AG09309 (cell line): ENCODE measurements at places on chromosomes 13 and 19.

GRCh38 chr19:15421136-15421695 is 2.4 kb upstream of the AKAP8L start:
- DNase-seq, result no peak

GRCh38 chr13:42753697-42754096 is 27.7 kb upstream of the FAM216B start:
- DNase-seq, result no peak

DNA sequence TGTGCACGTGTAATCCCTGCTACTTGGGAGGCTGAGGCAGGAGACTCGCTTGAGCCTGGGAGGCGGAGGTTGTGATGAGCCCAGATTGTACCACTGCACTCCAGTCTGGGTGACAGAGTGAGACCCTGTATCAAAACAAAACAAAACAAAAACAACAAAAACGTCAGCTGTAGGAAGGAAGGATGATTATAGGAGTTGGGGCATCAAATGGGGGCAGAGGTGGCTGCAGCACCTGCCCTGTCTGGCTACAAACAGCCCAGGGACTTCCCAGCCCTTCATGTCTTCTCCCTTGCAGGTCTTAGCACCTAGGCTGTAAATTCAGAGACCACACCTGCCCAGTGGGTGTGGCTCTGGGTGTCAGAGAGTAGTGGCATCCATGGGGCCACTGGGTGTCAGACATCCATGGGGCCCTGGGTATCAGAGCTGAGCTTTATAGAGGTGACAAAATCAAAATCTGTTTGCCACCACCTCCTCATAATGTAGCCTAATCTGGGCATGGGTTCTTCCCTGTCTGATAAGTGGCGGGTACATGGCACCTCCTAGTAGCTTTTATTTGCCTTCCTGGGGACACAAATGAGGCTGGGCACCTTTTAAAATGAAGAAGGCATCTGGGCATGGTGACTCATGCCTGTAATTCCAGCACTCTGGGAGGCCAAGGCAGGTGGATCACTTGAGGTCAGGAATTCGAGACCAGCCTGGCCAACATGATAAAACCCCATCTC is 4.7 kb upstream of the B3GNT3 start:
- DNase-seq, result no peak

- DNase-seq, result no peak
Observed at GRCh38 chr19:8256276-8257051, 47.3 kb downstream of the CERS4 start.

DNA sequence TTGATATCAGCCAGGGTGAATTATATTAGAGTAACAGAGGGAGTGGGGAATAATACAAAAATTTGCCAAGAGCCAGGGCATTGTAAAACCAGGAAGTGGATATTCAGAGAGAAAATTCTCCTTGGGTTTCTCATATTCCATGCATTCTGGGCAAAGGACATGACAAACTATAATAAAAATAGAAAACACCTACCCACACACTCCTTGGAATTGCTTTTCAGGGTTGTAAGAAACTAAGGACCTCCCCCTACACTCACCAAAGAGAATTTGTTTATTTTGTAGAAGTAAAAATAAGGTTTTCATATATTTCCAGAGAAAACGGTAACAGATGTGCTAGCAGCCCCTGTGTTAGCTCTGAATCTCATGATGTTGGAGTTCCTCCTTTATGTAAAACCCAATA is 649.6 kb downstream of the SLITRK1 start:
- DNase-seq, result no peak

GRCh38 chr19:22257381-22257780 is 28.9 kb upstream of the ZNF729 start:
- DNase-seq, result no peak

GRCh38 chr19:16233836-16234551 is 36.3 kb downstream of the AP1M1 start:
- DNase-seq, result no peak

DNA sequence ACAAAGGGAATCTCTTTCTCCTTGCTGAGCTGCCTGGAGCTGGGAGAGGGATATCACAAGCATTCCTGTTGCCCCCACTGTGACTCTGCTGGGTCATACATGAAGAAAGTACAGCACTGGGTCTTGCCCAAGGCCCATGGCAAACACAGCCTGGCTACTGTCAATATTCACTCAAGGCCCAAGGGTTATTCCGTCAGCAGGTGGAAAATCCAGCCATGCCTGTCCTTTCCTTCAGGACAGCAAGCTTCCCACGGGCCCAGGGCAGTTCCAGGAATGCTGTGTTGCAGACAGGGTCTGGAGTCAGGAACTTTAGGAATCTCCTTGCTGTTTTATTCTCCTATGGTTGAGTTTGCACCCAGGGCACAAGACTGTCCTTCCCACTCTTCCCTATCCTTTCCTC is 106.8 kb downstream of the TNFSF13B start:
- no peak for DNase-seq

GRCh38 chr19:3720349-3720917 is 12.2 kb downstream of the TJP3 start:
- no peak for DNase-seq

- no peak for DNase-seq
Observed at GRCh38 chr19:11177592-11177991, 19.8 kb downstream of the KANK2 start.

DNA sequence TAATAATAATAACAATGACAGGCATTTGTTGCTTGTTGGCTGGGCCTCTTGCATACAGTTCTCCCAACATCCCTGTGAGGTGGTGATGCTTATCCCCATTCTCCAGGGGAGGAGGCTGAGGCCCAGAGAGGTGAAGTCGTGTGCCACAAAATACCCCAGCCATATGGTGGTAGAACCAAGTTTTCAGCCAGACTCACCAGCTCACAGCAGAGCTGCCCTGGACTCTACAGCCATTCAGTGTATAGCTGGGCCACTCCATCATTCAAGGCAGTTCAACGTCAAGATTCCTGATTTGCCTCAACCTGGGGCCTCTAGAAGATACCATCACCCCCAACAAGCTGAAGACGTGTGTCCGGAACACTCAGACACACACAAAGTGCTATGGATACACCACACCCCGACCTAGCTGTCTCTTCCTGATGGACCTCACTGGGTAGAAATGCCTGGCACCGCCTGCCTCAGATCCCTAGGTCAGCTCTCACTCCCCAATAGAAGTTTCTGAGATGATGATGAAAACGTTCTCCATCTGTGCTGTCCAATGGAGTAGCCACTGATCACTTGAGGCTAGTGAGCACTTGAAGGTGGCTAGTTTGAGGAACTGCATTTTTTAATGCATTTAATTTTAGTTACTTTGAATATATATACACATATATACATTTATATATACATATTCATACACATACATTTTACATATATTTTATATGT is 4.3 kb upstream of the CEACAM19 start:
- no peak for DNase-seq

GRCh38 chr13:80196756-80197155 is 144.2 kb downstream of the SPRY2 start:
- DNase-seq, result no peak

- DNase-seq, result no peak
Observed at GRCh38 chr19:32196690-32197420, 148.6 kb upstream of the ZNF507 start.

- DNase-seq, result no peak
Observed at GRCh38 chr13:35854286-35854685, 276.9 kb downstream of the DCLK1 start.
